NCI-H748 treated with DMSO at 0.1 percent for 48 hours (cell line): ENCODE measurements at places on chromosomes 5 and 9.
A peak's percentile ranks its signal among the peaks of the same experiment; 100 is the strongest.

DNA sequence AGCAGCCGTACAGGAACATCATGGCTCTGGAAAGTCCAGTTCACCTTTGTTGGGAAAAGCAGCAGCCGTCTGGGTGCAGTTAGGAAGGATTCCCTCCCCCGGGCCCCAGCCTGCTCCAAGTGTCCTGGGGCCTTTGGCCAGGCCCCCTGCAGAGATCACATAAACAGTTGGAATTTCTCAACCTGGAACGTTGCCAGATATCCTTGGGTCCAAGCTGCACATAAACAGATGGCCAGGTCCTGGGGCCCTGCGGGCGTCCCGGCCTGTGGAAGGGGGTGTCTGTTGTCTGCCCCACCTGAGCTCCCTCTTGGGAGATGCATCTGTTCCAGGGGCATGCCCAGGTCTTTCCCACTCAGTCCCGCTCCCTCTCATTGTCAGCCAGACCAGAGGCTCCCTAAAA, 92.7 kb downstream of the COL5A1 start:
- no peak for DNase-seq

DNA sequence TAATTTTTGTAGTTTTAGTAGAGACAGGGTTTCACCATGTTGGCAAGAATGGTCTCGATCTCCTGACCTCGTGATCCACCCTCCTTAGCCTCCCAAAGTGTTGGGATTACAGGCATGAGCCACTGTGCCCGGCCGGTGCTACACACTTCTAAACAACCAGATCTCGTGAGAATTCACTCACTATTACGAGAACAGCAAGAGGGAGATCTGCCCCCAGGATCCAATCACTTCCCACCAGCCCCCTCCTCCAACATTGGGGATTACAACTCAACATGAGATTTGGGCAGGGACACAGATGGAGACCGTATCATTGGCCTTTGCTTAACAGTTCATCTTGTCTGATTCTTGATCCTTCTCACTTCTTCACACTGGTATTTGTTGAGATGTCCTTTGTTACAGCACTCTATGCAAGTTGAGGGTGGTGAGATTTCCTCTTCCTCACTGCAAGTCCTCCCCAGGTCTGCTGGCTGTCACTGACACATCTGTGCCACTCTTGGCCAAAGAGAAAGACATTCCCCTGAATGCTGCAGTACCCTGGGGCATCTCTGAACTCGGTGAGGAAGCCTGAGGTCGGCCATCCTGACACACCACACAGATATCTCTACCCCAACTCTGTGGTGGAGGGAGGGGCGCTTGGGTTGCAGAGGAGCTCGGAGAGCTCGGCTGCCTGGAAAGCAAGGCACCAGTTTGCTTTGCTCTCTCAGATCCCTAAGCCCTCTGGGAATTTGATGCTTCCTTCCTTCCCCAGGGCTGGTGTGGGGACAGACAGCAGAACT, 4.2 kb upstream of the SUB1 start:
- no peak for DNase-seq

DNA sequence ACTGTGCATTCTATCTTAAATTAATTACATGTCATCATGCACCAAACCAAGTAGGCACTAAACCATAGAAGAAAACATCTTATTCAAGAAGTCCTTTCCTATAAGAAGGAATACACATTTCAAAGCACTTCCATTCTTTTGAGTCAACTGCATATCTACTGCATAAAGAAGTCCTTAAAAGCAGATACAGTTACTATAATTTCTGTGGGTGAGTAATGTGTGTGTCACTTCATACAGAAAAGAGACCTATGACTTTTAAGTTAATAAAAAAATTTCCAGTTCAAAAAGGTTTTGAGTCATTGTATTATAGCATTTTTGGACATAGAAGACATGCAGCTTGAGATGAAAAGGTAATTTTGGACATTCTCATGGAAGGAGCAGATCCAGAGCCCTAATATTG, 125.0 kb downstream of the DTWD2 start:
- DNase-seq, result no peak

- DNase-seq, result no peak
Measured at GRCh38 chr5:66949066-66949465, 247.5 kb downstream of the CD180 start.

GRCh38 chr5:124057724-124058231, 545.8 kb downstream of the CSNK1G3 start:
- DNase-seq, result no peak

DNA sequence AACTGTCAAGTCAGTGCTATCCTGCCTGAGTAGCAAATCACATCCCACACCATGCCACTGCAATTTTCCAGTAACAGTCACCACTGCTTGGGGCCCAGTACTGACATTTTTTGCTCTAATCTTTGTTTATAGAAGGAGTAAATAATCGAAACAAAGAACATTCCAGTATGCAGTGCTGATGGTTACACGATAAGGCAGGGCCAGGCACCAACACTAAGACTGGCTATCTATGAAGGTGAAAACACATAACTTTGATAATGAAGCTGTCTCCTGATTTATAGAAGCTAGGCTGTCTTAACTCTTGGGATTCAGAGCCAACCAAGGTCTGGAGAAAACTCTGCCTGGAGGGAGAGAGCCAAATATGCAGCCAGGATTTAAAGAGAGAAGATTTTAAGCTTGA, 365.3 kb downstream of the BNC2 start:
- no peak for DNase-seq

- DNase-seq, result no peak
Measured at GRCh38 chr9:78273761-78274160, 23.2 kb upstream of the PSAT1 start.

- DNase-seq, result no peak
Measured at GRCh38 chr9:75233011-75233410, 144.7 kb downstream of the OSTF1 start.

DNA sequence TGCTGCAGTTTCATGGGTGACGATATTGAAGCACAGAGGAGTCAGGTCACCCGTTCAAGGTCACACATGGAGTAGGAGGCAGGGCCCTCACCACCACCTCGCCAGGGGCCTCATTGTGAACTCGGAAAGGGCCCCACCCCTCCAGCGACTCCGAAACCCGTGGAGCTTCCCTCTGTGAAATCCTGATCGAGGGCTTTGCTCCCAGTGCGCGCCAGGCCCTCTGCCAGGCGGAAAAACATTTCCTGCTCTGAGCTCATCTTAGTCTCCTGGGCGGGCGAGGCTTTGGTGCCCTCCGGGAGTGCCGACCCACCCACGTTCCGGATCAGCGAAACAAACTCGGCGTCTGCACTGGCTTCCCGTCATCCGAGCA, 75.0 kb upstream of the FCN1 start:
- DNase-seq, result no peak

DNA sequence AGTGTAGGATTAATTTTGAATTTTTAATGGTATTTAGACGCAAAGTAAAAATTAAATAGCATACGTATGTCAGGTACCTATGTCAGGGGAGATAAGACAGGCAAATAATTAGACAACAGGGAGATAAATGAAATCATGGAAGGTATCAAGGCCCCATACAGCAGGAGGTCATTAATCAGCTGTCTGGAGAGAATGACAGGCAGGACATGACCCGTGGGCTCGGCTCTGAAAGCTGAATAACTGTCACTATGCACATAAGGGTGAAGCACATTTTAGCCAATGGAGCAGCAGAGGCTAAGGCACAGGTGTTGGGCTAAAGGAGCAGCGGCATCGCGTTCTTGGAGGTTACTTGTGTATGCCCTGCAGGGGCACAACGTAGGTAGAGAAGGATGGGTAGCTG, 11.9 kb downstream of the SLC25A51 start:
- no peak for DNase-seq

- DNase-seq, result no peak
Measured at GRCh38 chr5:135110785-135111596, 77.0 kb upstream of the PITX1 start.

DNA sequence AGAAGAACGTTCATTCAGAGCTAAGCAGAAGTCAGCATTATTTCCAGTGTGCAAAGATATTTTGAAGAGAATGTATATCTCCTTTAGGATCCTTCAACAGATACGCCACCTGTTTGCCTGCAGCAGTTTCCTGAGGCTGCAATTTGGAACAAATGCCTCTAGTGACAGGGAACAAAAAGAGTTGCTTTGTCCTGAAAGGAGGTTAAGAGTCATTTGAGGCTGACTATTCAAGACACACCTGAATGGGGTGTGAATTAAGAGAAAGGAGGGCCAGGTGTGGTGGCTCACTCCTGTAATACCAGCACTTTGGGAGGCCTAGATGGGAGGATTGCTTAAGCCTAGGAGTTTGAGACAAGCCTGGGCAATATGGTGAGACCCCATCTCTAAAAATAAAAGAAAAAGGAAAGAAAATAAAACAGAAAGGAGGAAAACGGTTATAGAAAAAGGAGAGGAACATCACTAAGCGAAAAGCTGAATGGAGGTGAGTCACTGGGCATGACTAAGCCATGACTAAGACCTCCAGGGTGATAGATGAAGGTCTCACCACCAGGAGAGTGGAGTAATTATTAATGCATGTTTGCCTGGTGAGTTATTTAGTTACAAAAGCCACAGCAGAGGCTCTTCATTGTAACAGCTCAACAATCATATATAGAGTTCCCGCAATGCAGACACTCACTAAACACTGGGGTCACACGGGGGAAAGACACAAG, 255.2 kb upstream of the TNC start:
- no peak for DNase-seq

- no peak for DNase-seq
Measured at GRCh38 chr5:5533927-5534326, 111.5 kb downstream of the ICE1 start.

DNA sequence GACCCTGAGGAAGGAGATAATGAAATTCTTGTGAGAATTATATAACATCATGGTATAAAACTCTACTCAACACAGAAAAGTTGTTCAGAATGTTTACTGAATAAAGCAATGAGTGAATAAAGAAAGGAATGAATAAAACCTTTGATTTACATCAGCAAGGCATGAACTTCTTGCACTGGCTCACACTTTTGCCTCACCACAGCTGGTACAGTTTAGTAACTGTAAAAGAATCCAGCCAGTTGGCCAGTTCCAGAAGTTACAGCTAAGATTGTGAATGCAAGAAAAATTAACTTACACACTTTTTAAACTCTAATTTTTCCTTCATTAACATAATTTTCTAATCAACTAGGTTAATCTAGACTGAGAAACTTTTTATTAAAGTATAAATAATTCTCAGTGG, 490.9 kb downstream of the NFIB start:
- DNase-seq, result no peak

GRCh38 chr5:135335031-135335828, 63.8 kb downstream of the MACROH2A1 start:
- DNase-seq, result no peak

DNA sequence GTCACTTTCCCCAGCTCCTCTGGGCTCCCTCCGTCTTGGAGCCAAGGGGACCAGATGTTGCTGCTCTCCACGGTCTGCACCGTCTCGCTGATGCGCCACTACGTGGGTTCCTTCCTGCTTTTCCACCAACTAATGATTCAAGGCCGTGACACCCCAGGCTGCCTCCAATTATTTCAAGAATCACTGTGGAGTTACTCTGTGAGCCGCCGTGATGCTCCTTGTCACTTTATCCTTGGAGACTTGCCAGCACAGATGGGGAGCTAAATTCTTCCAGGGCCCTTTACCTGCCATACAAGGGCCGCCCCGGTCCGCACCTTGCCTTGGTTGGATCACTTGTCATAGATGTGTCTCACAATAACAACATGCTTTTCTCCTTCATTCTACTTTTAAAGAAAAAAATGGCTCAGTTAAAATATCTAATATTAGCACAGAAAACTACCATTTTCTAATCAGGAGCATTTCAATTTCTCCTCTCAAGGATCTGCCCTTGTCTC, 202.0 kb downstream of the FSTL4 start:
- no peak for DNase-seq

GRCh38 chr9:89853161-89853560, 248.3 kb downstream of the GADD45G start:
- no peak for DNase-seq

- no peak for DNase-seq
Measured at GRCh38 chr9:70677055-70677735, 262.7 kb upstream of the KLF9 start.

- DNase-seq, result no peak
Measured at GRCh38 chr9:97767891-97768290, 70.8 kb upstream of the XPA start.

DNA sequence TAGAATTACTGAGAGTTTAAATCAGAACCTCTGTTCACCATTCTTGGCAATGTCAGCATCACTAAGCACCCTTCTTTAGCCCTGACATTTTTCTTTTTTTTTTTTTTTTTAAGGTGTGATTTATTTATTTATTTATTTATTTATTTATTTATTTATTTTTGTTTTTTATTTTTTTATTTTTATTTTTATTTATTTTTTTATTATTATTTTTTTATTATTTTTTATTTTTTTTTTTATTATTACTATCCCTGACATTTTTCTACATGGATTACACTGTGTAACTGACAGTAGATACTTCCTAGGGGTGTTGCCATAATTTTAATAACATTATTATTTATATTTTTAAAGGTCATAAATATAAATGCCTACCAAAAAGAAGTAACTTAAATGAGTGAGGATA, 47.0 kb upstream of the TRPM3 start:
- DNase-seq, result no peak

- no peak for DNase-seq
Measured at GRCh38 chr5:37511646-37512045, 132.5 kb downstream of the WDR70 start.

GRCh38 chr5:155728857-155729683, 597.9 kb upstream of the SGCD start:
- DNase-seq, result peak; percentile 47

DNA sequence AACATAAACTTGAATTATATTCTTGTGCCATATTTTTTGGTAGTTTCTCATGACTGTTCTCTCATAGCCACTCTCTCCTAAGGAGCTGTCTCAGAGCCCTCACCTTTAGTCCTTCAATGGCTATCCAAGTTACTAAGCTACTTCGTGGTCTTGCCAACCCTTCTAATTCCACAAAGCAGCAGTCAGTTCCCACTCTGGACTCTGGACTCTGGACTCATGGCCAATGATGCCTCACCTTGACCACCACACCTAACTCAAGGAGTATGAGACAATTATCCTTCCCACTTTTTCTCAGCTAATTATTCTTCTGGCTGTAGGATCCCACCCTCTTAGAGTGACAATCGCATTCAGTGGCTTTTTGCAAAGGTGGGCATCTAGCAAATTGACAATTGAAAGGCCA, 42.2 kb downstream of the TUSC1 start:
- no peak for DNase-seq

- DNase-seq, result no peak
Measured at GRCh38 chr5:80302636-80303035, 17.2 kb upstream of the SPZ1 start.

DNA sequence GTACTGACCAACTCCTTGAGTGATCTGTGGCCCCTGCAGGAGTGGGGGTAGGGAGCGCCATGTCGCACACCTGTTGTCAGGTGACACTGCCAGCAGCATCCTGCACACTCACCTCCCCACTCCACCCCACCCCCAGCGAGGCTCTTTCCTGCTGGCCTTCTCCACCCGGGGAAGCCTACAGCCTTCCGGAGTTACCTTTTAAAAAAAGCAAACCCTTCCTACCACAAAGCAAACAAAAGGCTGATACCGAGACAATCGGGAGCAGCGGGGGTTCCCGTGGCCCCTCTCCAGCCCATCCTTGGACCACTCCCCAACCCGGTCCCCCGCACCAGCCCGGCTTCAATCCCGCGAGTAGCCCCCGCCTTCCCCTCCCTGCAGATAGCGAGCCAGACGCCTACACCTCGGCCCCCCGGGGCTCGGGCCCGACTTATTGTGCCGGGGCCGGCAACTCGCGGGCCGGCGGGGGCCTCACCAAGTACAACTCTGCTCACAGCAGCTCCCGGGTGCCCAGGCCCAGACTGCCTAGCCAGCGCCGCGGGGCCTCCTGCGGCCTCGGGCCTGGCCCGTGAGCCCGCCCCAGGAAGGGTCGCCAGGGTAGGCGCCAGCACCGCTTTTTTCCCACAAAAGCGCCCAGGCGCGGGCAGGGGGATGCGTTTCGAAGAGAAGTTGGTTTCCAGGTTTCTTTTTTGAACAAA, 724 bp downstream of the MACROH2A1 start:
- peak; percentile 62 for DNase-seq
